ENCODE measurements at places on chromosomes 16 and 17.

DNA sequence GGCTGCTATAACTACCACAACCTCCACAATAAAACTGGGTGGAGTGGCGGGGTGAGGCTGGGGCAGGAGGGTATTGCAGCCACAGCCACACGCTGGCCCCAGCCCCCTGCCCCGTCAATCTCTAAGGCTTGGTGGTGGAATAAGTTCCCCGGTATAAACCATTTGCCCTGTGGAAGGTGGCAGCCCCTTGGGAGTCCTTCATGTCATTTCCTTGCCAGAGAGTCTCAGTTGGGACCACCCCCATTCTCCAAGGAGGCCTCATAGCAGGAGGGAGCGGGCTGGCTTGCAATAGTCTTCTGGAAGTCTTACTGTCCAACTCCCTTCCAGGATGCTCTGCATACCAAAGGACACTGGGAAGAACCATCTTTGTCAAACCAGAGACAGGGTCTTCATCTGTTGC, 19.4 kb downstream of the CD300A start:
- DNase-seq: no peak

GRCh38 chr16:56191156-56191815, at the start of gene GNAO1:
Gene GNAO1 (plus strand): TSS chr16:56191489. CDS start chr16:56192236, 747 bp downstream.
- DNase-seq: no peak

- no peak for DNase-seq
These were observed 26.7 kb upstream of the ITGA3 start for GRCh38 chr17:50029185-50029584.

DNA sequence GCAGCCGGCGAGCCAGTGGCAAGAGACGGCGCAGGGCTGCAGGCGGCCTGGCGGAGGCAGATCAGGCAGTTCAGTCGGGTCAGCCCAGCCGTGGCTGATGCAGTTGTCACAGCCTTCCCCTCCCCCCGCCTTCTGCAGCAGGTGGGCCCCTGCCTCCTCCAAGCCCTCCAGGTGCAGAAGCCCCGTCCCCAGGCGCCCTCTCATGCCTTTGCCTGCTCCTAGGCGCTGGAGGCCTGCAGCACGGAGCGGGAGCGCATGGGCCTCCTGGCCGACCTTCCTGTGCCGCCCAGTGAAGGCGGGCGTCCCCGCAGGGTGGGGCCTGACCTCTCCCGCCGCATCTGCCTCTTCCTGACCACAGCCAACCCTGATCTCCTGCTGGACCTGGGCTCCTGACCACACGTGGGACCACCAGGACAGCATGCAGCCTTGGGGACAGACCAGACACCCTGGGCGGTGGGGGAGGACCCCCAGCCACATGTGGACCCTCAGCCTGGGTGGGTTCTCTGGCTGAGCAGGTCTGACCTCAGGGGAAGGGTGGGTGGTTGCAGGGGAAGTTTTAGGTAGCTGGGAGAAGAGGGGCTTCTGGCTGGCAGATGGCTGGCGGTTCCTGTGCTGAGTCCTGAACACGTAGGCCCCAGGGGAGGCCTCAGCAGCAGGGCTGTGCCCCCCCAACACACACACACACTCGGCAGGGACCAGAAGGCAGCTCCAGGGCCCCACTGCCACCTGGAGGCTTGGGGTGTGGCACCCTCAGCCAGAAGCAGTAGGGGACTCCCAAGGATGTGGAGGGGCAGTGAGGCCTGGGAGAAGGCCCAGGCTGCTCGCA, 3.1 kb upstream of the MRPS34 start:
- DNase-seq: no peak

- DNase-seq: no peak
These were observed 279.0 kb downstream of the PMP22 start for GRCh38 chr17:14986127-14986526.

GRCh38 chr17:43956222-43956621, 2.5 kb upstream of the PYY start:
- DNase-seq: no peak

GRCh38 chr16:24102209-24102660, 153.9 kb upstream of the CACNG3 start:
- no peak for DNase-seq

GRCh38 chr17:42019509-42020404, at the start of gene NKIRAS2:
Gene NKIRAS2 (plus strand): TSS chr17:42020090. CDS start chr17:42021578, 1,488 bp downstream.
- DNase-seq: peak; percentile 93

GRCh38 chr17:49928126-49928800, 40.7 kb upstream of the DLX4 start:
- DNase-seq: no peak

- DNase-seq: no peak
These were observed 35.0 kb downstream of the SNX29 start for GRCh38 chr16:12011565-12011964.

DNA sequence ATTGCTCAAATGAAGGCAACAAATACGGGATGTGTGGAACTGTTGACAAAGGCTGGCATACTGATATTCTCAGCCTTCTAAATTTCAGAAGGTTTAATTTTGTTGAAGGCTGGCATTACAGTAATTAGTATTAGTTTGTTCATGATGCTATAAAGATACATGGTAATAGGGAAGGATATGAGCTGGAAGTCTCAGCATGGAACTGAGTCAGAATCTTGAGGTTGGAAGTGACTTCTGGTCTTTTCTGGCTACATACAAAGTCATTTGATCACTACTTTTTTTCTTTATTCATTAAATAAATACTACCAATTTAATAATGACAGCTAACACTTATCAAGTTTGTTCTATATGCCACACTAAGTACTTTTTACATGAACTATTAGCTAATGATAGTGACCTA, 22.6 kb downstream of the RABEP1 start:
- DNase-seq: no peak

GRCh38 chr17:77499699-77500435, 359.1 kb downstream of the SEC14L1 start:
- no peak for DNase-seq

DNA sequence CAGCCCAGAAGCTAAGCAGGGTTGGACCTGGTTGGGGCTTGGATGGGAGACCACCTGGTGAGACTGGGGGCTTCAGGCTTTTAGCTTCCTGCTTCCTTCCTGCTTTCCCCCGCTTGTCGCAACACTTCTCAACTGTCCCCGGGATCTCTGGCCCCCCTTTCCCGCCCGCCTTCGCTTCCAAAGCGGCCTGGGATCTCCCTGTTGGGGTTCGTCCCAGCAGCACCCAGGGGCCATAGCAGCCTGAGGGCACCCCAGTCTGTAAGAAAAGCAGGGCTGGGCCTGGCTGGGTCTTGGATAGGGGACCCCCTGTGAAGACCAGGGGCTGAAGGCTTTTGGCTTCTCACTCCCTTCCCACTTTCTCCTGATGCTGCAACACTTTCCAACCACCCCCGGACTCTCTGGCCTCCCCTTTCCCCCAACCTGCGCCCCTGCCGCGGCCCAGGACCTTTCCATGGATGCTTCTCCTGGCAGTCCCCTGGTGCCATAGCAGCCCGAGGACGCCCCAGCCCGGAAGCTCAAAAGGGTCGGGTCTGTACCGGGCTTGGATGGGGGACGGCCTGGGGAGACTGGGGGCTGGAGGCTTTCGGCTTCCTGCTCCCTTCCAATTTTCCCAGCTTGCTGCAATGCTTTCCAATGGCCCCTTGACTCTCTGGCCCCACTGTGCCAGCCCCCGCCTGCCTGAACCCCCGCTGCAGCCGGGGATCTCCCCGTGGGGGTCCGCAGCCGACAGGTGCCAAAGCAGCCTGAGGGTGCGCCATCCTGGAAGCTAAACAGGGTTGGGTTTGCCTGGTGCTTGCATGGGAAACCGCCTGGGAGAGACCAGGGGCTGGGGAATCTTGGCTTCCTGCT, 2276.2 kb downstream of the TP53TG3F start:
- DNase-seq: no peak

GRCh38 chr17:63446753-63447470, 806 bp upstream of the CYB561 start:
- no peak for DNase-seq

GRCh38 chr17:32341857-32342602, at the start of gene C17orf75:
Gene C17orf75 (minus strand): TSS chr17:32342173. CDS start chr17:32342139, 34 bp downstream.
- peak; percentile 73 for DNase-seq

GRCh38 chr17:35171834-35172233, 22.4 kb downstream of the SLC35G3 start:
- no peak for DNase-seq

GRCh38 chr16:15466886-15467781, 32.7 kb downstream of the BMERB1 start:
- no peak for DNase-seq

DNA sequence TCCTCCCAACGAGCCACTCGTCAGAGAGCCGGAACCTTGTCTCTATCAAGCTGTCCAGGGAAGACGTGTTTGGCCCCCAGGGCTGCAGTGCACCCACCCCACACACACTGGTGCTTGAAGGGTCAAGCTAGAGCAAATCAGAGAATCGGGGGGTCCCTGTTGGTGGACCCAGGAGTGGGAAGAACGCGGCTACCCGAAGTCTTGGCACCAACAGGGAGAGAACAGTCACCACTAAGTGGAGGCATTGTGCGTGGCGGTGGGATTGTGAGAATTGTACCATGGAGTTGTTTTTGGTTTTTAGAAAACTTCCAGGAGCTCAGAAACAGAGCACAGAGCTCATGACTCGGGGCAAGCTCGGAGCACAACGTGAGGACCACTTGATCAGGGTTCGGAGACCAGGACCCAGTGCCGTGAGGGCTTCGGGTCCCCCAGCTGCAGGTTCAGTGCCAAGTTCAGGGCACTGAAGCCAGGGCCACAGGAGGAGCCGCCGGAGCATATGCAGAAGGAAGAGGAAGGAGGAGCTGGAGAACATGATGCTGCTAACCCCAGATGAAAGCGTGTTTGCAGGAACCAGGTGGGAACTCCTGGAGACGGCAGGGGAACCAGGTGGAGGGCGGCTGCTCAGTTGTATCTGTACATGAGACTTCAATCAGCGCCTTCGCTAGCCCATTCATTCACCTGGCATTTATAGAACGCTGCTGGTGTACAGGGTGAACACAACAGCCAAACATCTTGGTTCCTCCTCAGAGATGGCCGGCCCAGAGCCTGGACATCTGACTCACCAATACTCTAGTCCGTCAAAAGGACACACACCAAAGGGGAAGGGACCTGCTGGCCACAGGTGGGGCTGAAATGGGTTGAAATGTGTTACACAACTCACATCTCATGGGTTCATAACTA, 42.8 kb downstream of the METRNL start:
- no peak for DNase-seq

GRCh38 chr17:3575511-3575910, 17.9 kb upstream of the TRPV3 start:
- DNase-seq: no peak

DNA sequence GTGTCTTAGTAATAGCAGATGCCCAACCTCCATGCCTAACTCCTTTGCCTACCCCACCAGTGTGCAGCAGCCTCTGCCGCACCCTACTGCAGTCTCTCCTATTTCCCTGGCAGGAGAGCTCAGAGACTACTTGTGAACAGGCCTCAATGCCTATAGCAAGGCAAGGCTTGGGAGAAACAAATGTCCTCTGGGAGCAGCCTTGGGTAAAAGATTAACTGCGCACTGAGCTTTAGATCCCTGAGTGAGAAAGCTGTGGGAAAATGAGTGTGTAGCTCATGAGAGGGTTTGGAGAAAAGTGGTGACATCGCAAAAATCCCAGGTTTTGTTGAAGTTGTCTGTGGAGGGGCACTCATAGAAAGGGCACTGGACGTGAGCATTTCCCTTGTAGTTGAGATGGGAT, 335.8 kb downstream of the WWOX start:
- no peak for DNase-seq

- DNase-seq: no peak
These were observed 3.1 kb upstream of the AP2B1 start for GRCh38 chr17:35584061-35584460.

- DNase-seq: no peak
These were observed 104.4 kb upstream of the CACNG5 start for GRCh38 chr17:66730461-66730923.

DNA sequence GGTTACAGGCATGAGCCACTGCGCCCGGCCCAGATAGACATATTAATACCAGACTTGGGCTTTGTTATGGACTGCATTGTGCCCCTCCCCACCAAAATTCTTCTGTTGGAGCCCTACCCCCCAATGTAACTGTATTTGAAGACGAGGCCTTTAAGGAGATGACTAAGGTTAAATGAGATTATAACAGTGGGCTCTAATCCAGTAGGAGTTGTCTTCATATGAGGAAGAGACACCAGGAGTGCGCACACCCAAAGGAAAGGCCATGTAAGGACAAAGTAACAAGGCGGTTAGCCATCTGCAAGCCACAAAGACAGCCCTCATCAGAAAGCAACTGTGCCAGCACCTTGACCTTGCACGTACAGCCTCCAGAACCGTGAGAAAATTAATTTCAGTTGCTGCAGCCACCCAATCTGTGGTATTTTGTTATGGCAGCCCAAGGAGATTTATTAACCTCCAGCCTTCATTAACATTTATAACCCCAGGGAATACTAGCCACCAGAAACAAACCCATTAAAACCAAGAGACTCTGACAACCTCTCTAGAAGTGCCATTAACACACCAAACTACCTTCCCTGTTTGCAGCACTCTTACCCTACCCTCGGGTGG, 107.6 kb downstream of the TTC19 start:
- DNase-seq: no peak

- no peak for DNase-seq
These were observed 416 bp downstream of the METTL26 start for GRCh38 chr16:635573-636205.

DNA sequence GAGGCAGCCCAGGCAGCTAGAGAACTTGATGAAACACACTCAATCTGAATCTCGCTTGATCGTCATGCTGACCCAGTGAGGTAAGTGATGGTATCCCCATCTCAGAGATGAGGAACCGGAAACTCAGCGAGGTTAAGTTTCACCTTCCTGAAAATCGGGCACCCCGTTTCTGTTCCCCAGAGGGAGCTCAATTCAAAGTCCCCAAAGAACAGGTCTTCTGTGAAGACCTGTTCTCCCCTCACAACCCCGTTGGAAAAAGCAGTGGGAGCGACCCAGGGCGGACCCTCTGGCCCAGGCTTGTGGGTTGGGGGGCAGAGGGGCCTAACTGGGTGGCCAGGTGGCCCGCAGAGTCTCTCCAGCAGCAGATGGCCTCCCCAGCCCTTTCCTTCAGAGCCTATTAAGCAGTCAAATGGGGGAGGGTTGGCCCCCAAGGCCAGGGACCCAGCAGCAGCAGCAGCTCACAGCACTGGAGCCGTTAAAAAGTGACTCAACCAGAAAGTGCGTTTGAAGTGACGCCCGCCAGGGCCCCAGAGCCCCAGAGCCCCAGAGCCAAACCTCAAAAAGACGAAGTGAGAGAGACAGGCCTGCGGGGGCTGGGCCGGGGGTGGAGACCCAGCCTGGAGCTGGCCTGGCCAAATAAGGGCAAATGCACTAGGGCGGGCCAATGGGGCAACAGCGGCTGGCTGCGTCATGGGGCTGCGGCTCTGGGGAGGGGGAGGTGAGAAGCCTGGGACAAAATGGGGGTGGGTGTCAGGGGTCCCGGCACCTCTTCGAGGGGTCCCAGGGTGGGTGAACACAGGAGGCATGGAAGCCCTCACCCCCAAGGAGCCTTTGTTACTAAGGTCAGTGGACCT, 9.2 kb upstream of the TSPOAP1 start:
- peak; percentile 72 for DNase-seq

- DNase-seq: no peak
These were observed 1.2 kb downstream of the ATP6V0A1 start for GRCh38 chr17:42459801-42460281.

GRCh38 chr17:55731586-55732250, 9.1 kb upstream of the TMEM100 start:
- DNase-seq: no peak

GRCh38 chr17:1473841-1474240, 17.8 kb upstream of the CRK start:
- DNase-seq: peak; percentile 13

GRCh38 chr17:74764751-74765286, 11.3 kb downstream of the NAT9 start:
- DNase-seq: no peak
